ENCODE measurements at places on chromosomes 6 and 20.

DNA sequence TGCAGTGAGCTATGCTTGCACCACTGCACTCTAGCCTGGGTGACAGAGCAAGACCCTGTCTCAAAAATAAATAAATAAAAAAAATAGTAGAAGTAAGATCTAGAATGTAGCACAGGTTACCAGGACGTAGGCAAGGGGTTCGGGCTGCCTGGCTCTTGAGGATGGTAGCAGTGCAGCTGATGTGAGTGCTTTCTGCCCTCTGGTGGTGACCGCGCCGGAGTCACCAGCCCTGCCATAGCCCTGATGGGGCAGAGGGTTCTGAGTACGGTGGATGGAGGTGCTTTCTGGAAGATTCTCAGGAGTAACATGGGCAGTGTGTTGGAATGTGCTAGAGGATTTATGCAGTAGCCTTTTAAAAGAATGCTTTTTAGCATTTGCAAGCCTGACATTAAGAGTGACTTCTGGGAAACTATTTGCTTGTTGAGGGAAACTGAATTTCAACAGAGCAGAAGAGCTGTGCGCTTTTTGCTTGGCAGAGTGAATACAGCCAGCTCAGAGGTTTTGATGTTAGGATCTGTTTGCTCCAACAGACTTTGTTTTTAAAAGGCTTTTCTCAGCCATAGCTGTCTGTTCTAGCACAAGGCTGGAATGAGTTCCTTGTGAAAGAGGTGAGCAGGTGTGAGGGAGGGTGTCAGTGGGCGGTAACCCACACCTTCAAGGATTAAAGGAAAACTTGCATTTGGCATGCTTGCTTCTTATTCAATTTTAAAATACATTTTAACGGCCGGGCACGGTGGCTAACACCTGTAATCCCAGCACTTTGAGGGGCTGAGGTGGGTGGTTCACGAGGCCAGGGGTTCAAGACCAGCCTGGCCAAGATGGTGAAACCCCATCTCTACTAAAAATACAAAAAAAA is 65.9 kb downstream of the PTPN1 start:
- DNase-seq, result no peak

GRCh38 chr6:144347933-144348332 is 62.8 kb downstream of the UTRN start:
- no peak for DNase-seq

DNA sequence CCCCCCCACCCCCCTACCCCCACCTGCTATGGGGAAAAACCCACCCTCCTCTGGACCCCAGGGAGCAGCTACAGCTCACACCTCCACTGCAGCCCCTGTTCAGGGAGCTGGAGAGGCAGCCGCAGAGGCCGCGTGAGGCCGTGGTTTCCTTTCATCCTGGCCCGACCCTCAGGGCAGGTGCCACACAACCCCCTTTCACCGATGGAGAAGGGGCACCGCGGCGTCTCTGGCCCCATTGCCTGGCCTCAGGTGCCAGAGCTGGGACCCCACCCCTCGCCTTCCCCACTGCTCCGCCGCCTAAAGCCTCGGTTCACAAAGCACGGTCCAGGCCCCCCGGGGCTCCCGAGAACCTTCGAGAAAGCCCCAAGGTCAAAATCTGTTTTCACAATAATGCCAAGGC is 11.8 kb upstream of the KCNQ2 start:
- DNase-seq, result no peak

- DNase-seq, result no peak
Observed at GRCh38 chr6:111831408-111831807, 41.8 kb downstream of the FYN start.

- DNase-seq, result no peak
Observed at GRCh38 chr6:27332692-27333641, 20.9 kb upstream of the POM121L2 start.

DNA sequence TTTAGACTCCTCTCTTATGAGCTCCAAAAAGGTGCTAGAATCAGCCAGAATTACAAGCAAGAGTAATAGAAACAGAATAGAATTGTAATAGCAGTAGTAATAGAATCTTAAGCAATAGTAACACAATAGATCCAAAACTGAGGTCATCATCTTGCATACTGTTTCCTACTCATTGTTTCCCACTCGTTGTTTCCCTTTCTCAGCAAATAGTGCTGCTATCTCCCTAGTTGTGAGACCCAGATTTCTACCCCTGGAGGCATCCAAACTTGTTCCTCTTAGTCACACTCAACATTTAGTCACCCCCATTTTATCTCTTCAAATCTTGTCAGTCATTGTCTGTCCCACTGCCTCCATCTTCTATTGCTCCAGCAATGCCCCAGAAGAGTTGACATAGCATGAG is 356.9 kb upstream of the MARCKS start:
- no peak for DNase-seq

Measured in GOT3 (cell line).